RWPE1 (cell line): ENCODE measurements at places on chromosomes 5 and 9.

DNA sequence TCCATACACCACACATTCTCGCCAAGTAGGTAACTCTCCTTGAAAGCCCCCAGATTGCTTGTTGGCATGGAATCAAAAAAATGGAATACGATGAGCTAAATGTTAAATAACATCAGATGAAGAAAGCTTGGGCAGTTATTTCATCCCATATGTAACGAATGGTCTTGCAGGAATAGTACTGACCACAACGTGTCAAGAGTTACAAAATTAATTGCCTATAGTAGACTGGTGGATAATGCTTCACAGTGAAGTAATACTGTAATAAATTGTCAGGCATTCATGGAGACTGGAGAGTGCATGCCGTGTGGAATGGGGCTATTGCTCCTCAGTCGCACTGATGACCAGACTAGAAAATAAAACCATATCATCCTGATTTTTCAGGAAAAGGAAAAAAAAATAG, 1628.7 kb downstream of the MAT2B start:
- no peak for DNase-seq

DNA sequence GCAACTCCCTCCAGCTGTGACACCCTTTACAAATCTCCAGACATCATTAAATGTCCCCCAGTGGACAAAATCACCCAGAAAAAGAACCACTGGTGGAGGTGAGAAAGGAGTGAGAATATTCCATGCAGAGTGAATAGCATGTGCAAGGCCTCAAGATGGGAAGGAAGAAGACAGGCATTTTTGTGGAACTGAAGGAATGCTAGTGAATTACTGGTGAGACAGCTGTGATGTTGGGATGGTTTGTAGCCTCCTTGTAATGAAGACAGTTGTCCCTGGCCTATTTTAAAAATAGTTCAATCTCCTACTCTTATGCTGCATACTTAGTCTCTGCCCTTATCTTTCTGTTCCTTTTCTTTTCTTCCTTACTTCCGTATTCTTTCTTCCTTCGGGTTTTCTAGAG, 124.9 kb upstream of the RPS23 start:
- DNase-seq = no peak

GRCh38 chr9:17865881-17866280, 287.0 kb downstream of the SH3GL2 start:
- DNase-seq = no peak

- DNase-seq = no peak
Measured at GRCh38 chr9:83639266-83639665, 16.3 kb downstream of the IDNK start.
